ENCODE measurements at places on chromosomes 11 and 22.

- DNase-seq: no peak
Observed at GRCh38 chr22:48566741-48567140, 1260.9 kb downstream of the BRD1 start.

- DNase-seq: no peak
Observed at GRCh38 chr11:69546735-69547370, 65.4 kb downstream of the LINC01488 start.

DNA sequence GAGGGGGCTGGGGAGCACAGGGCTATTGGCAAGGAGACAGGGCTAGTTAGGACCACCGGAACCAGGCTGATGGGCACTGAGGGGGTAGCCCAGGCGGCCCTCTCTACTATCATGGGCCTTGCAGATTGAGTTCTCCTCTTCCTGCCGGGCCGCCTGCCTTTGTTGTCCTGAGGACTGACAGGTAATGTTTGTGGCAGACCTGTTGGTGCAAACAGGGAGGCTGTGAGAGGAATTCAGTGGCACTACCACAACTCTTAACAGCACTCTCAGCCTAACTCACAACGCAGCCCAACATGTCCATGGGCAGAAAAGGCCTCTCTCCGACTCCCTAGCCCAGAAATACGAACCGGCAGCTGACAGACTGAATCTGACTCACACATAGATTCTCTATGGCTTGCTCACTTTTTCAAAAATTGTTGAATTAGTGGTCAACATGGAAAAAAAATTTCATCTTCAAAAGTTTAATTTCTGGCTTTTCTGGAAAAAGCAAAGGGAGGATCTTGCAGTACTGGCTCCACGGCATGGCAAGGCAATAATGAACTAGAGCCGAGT, 11.4 kb downstream of the KCNJ5 start:
- no peak for DNase-seq

- DNase-seq: no peak
Observed at GRCh38 chr22:42929838-42930155, 72.7 kb upstream of the ARFGAP3 start.

- DNase-seq: no peak
Observed at GRCh38 chr11:78295347-78295746, 106.6 kb downstream of the USP35 start.

- DNase-seq: no peak
Observed at GRCh38 chr11:122984186-122985011, 2.8 kb upstream of the BSX start.

- DNase-seq: no peak
Observed at GRCh38 chr22:45717789-45718188, 46.2 kb downstream of the ATXN10 start.

- DNase-seq: no peak
Observed at GRCh38 chr11:112388496-112388895, 127.8 kb upstream of the PLET1 start.

DNA sequence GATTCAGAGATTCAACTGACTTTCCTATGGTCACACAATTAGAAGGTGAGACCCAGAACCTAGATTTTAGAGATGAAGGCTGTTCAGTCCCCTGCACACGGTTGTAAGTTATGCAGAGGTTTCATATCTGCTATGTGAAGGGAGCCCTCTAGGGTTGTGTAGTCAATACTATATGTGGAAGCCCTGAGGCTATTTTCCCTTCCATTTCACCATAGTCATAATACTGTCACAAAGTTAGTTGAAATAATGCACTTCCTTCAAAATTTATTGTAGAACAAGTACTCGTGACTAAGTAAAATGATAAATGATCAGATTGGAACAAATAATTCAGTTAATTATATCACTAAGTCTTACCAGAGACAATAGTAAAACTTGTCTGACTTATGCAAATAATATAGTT, 48.8 kb downstream of the ENDOD1 start:
- no peak for DNase-seq

DNA sequence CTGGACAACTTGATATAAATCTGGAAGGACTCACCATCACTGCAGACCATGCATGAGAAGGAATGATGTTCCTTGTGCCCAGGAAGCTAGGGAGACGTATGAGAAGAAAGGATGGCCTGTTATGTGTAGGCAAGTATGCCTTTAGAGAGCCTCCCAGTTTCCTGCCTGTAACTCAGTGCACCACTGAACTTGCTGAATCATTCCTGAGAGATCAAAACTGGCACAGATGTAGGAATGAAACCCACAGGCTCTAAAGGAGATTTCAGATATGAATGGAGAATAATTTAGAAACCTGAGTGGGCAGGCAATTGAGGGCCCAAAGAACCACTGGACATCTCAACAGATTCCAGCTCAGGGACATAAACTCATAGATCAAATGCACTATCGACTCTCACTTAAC, 38.4 kb upstream of the PRSS23 start:
- no peak for DNase-seq

DNA sequence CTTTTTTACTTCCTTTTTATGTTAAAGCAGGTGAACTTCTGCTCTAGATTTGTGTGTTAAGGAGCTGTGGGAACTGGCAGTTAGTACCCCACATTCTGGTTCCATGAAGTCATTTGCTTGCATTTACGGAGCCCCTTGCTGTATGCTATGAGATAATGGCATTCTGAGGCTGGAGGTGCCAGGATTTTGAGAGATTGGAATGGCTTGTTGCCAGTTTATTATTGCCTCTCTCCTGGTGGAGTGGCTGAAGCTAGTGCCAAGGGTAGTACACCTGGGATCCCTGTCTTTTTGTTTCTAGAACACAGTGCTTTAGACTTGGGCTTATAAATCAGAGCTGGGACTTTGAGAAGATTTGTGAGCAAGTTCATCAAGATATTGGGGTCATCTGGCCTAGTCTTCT, 73.8 kb downstream of the STIM1 start:
- no peak for DNase-seq

DNA sequence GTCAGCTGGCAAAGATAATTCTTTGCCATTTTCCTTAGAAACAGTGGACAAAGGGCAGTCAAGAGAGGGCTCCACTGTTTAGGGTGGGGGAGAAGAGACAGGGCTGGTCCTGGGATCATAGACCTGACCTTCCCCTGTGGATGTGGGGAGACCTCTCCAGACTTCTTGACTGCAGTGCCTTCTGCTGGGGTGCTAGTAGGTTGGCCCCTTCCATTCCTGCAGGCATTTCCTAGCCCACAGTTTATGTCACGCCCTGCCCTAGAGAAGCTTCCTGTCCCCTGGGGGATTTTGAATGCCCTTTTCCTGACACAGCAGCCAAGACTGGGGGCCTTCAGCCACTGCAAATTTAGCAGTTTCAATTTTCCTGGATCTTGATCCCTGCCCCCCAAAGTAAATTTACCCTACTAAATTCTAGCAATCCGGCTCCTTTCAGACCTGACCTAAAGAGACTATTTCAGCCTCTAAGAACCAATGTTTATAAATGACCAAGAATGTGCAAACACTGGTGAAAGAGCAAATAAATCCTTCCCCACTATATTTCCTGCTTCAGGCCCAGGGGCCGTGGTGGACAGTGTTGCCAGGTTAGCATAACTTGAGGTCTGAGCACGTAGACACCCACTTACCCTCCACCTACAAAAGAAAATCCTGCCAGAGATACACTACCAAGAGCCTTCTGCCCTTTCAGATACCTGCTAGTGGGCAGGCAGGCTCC, 58.4 kb downstream of the PPFIBP2 start:
- no peak for DNase-seq

DNA sequence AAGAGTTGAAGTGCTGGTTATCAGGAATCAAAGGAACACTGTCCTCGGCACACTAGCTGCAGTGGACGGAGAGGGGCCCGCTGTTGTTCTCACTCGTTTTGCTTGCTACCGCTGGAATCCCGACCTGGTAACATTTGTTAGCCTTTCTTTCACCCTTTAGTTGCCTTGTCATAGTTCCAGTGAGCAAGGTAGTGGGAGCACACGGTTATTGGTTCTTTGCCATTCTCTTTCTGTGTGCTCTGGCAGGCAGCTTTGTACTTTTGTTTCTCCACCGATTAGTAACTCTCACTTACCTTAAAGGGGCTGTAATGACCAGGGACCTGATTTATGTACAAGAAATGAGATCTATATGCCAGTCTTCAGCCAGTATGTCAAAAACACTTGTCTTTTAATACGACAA, 1.8 kb downstream of the DEPDC7 start:
- no peak for DNase-seq
